ENCODE measurements at places on chromosomes 12 and 14.

GRCh38 chr12:53532021-53532420 is 24.7 kb upstream of the NPFF start:
- no peak for DNase-seq

GRCh38 chr12:122005252-122005776 is 16.4 kb upstream of the BCL7A start:
- DNase-seq = no peak

GRCh38 chr12:110906985-110907384 is 13.4 kb downstream of the MYL2 start:
- no peak for DNase-seq

DNA sequence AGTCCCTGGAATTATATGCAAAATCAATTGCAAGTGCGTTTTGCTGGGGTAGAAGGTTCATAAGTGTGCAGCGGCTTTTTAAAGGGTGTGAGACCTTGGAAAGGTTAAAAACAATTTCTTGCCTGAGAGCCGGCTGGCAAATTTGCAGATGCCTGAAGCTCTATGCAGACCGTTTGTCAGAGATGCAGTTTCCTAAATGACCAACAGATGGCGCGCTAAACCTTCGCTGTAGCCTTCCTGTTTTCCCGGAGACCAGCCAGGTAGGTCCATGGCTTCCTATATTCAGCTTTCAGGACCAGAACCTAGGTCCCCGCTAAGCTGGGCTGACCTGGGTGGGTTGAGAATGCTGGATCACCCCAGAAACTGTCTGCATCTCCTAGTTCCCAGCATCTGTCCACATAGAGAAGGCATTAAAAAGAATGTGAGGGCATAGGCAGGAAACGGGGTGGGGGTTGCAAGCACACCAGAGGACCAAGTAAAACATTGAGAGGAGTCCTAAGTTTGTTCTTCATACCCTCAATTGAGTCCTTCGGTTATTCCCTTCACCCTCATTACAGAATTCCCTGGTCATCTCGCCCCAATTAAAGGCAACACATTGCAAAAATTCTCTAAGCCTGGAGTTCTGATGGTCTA is 5.7 kb upstream of the NOS1 start:
- peak; percentile 89 for DNase-seq

- no peak for DNase-seq
Measured at GRCh38 chr14:68106456-68106855, 286.9 kb downstream of the RAD51B start.

DNA sequence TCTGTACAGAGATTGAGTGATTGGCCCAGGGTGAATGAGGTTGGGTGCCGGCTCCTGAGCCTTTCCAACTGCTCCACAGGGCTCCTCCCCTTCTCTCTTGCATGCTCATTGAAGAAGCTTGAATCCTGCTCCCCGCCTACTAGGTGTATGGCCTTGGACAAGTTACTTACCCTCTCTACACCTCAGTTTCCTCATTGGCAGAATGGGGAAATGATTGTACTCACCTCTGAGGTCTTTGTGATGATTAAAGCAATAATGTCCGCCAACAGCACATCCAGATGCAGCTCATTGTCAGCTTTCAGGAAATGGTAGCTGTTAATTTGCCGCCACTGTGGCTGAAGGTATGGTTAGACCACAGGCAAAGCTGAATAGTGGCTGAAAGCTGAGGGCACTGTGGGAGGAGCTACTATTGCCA is 174.1 kb downstream of the CRADD start:
- no peak for DNase-seq

- no peak for DNase-seq
Measured at GRCh38 chr12:69428351-69429073, 41.7 kb upstream of the FRS2 start.

- no peak for DNase-seq
Measured at GRCh38 chr12:19227880-19228210, 98.3 kb downstream of the PLEKHA5 start.

DNA sequence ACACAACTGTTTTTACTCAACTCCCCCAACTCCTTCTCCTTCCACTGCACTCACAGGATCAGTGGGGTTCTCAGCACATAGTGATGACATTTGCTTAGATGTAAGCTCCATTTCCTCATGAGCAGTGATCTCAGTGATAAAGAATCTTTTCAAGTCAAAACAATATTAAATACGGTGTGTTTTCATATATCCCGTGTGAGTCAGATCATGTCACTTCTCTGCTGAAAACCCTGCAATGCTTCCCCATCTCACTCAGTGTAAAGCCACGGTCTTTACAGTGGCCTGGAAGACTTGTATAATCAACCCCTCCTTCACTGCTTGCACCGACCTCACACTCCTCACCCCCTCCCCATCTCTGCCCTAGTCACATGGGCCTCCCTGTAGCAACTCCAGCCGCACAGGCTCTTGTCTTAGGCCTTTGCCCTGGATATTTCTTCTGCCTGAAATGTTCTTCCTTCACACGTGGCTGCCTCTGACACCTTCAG is 149.7 kb upstream of the ARHGAP5 start:
- no peak for DNase-seq

DNA sequence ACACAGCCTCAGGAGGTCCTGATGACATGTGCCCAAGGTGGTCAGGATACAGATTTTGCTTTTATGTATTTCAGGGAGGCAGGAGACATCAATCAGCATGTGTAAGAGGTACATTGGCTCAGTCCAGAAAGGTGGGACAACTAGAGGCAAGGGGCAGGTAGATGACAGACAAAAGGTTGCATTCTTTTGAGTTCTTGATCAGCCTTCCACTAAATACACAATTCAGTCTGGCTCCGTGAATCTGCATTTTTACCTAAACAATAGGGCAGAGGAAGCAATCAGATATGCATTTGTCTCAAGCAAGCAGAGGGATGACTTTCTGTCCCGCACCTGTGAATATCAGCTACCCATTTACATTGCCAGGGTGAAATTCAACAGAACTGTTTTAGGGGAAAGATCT is 178.6 kb downstream of the KSR2 start:
- DNase-seq = no peak

GRCh38 chr12:123482876-123483275 is 24.9 kb downstream of the SNRNP35 start:
- DNase-seq = no peak

GRCh38 chr12:104197264-104197663 is 18.3 kb upstream of the TXNRD1 start:
- no peak for DNase-seq

DNA sequence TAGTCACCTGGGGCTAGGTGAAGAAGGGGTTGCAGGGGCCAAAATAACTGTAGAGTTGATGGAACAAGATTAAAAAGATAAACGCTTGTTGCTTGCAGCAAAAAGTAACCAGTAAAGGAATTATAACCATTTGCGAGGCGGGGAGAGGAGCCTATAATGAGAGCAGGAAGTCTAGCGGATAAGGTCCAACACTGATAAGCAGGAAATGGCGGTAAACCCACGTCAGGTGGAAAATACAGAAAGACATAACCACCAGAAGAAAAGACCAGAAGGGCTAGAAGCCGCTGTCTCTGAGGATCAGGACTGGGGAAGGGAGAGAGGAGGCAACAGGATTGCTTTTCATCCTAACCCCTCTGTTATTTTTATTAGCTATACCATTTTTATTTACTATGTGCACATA is 303.3 kb downstream of the DPF3 start:
- no peak for DNase-seq

- peak; percentile 15 for DNase-seq
Measured at GRCh38 chr12:48717252-48717695, 767 bp upstream of the CCNT1 start.

DNA sequence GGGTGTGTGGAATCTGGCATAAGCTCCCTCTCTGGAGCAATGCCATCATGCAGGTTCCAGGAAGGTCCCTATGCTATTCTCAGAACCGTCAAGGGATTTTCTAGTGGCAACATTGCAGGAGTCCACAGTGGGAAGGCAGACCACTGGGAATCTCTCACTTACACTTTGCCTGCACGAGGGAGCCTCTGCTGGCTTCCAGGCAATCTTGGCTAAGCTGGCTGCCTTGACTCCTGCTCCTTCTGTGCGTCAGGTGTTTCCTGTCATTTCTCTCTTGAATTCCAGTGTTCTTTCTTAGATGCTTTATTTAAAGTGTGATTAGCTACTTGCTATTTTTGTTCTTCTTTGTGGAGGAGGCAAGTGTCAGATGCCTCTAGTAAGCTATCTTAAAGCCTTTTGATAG is 414.0 kb upstream of the ATP2B1 start:
- no peak for DNase-seq

DNA sequence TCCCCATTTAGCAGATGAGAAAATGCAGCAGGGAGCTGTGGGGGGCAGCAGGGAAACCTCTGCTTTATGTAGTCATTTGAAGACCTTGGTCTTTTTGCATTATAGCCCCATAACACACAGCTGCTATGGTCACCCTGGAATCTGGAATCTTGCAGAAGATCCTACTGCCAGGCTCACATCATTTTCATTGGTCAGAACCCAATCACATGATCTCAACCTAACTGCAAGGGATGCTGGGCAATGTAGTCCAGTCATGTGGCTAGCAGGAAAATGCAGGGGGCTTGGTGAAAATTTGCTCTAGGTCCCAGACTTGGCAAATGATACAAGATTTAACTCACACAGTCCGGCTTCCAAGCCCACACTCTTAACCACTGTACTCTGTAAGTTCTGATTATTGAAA is 1028.7 kb downstream of the AACS start:
- DNase-seq = peak; percentile 33

DNA sequence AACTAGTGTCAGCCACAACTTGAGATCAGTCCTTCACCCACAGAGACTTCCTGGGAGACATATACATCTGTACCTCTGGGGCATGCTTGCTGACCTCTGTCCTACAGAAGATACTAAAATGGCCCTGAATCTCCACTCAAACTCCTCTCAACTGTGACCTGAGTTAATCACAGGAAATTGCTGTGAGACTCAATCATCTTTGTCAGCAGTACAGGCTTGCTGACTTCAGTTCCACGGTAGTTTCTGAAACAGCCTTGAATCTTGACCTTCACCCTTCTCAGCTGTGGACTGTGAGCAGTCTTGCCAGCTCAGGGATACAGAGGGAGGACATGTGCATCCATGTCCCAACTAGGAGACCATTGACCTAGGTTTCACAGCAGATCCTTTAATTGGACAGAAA is 1.4 kb upstream of the KLRC1 start:
- no peak for DNase-seq

DNA sequence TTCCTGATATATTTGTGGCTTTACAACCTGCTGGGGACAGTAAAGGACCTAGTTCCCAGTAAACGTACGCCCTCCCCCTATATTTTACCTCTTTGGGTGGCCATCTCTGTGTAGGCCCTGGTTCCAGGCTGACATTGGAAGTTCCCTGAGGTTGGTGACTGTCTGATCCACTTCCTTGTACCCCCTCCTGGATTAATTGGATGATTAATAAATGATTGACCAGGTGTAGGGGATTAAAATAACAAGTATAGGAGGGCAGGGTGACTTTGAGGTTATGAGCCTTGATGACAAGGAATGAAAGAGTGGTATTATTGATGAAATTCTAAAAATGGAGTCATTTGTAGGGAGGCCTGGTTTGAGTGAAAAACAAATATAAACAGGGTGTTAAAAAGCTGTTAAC is 9.6 kb downstream of the SUSD6 start:
- DNase-seq = no peak

DNA sequence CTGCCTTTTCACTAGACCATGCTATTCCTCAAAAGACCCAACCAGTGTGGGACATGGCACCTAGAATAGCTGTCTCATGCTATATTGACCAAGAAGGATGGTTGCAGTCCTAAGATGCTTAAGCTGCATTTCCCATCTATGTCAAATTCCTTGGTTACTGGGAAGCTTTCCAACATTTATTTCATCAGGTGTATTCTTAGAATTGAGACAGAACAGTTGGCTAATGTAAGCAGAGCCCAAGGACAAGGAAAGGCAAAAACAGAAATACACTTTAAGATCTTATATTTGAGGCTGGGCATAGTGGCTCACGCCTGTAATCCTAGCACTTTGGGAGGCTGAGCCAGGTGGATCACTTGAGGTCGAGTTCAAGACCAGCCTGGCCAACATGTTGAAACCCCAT is 24.7 kb downstream of the ARG2 start:
- no peak for DNase-seq

DNA sequence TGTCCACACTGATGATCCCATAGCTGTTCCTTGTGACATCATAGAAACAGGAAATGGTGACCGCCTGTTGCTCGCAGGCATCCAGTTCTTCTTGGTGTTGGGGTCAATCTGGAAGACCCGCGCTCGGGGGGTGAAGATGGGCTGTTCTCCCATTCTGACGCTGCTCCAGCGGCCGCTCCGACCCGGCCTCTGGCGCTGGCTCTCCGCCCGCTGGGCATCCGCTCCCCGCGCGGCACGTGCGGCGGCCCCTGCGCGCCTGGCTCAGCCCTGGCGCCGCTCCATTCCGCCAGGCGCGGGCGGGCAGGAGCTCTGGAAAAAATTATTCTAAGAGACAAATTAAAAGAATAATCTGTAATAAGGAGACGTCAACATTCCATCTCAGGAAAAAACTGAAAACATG is 761.1 kb downstream of the TMEM121 start:
- no peak for DNase-seq

DNA sequence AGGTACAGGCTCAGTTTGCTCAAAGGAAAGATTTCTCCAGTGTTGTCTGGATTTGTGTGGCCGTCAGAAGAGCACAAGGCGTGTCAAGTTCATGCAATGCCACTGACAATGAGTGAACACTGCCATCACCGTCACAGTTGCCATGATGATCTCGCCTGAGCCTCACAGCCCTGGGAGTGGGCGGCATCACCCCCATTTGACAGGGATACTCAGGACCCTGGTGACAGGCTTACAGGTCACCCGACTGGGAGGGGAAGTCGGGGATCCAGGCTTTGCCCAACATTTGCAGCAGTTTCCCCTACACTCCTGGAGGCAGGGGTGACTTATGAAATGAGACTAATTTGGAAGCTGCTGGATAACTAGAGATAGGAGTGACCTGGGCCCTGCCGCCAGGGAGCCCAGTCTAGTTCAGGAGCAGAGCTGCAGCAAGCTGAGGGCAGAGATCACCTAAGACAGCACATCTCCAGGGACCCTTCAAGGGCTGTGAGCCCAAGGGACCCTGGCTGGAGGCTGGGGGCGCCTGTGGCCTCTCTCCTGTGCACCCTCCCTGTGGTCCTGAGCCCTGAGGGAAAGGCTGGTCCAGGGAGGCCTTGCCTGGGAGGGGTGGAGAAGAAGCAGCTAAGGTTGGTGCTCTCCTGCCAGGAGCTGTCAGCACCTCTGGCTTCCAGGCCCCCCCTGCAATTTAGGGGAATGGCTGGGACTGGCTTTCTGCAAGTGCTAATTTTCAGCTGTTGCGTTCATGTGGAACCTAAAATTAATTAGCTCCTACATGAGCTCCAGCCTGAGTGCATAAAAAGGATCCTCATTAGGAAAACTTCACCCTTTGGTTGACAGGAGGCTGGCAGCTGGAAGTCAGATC is 32.4 kb upstream of the BEGAIN start:
- no peak for DNase-seq

GRCh38 chr12:16344269-16344668 is 3.2 kb upstream of the MGST1 start:
- DNase-seq = no peak

DNA sequence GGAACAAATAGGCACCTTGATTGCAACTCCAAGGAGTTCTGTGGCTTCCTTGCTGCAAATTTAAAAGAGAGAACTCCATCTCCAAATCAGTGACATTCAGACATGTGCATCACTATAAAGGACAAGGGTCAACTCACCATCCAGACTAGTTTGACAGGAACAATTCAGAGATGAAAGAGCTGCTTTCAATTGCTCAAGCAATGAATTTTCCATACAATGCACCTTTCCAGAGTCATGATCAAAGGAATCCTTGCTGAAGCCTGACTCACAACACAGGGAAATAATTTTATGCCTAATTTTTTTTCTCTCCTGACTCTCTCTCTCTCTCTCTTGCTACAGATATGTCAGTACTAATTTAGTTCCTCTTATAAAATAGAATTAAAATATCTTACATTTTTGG is 380.5 kb upstream of the GARIN6 start:
- no peak for DNase-seq
